ENCODE measurements at places on chromosomes 12 and 14.

- DNase-seq, result no peak
These were observed 13.9 kb downstream of the GALNT6 start for GRCh38 chr12:51377099-51377984.

DNA sequence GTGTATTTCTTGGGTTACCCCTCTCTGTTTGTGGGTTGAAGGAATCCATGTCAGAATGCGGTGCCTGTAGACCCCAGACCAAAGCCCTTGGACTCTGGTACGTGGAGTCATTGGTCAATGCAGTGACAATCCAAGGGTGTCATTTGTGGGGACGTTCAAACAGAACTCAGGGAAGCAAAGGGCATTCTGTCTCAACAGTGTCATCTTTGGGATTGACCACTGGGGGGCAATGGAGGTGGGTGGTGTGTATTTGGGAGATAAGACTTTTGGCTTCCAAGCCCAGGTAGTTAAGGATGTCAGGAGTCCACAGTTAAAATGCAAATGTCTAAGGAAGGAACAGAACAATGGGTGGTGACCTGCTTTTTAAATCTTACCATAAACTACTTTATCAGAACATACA lies 54.6 kb upstream of the CCDC175 start:
- peak; percentile 7 for DNase-seq

GRCh38 chr14:32629236-32629635 lies 300.1 kb downstream of the AKAP6 start:
- DNase-seq, result no peak

GRCh38 chr14:50067723-50068495 lies 48.5 kb downstream of the VCPKMT start:
- DNase-seq, result no peak

Measured in NB4 (cell line).